ENCODE measurements at places on chromosomes 1 and 21.

GRCh38 chr1:68128157-68128556, 77.7 kb upstream of the DIRAS3 start:
- no peak for DNase-seq

- no peak for DNase-seq
These were observed 132.4 kb downstream of the EDEM3 start for GRCh38 chr1:184622136-184622823.

DNA sequence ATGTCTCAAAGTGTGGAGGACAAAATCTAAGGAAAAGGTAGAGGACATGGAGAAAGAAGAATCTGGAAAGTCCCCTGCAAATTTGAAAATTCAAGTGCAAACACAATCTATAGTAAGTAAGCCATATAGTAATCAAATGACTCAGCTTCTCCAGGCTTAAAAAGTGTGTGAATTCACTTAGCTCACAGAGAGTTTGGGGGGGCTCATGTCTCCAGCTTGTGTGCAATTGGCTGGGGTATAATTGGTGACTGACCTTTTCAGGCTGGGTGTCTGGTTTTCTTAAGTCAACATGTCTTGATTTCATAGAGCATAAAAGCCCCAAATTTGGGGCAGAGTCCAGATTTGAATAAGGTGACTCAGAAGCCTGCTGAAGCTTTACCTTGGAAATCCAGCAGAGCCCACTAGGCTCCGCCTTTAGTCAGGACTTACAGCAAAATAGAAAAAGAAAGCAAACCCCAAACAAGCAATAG, 8.6 kb downstream of the CLDN14 start:
- DNase-seq, result no peak

GRCh38 chr1:223087291-223088255, 55.5 kb downstream of the TLR5 start:
- DNase-seq, result no peak

DNA sequence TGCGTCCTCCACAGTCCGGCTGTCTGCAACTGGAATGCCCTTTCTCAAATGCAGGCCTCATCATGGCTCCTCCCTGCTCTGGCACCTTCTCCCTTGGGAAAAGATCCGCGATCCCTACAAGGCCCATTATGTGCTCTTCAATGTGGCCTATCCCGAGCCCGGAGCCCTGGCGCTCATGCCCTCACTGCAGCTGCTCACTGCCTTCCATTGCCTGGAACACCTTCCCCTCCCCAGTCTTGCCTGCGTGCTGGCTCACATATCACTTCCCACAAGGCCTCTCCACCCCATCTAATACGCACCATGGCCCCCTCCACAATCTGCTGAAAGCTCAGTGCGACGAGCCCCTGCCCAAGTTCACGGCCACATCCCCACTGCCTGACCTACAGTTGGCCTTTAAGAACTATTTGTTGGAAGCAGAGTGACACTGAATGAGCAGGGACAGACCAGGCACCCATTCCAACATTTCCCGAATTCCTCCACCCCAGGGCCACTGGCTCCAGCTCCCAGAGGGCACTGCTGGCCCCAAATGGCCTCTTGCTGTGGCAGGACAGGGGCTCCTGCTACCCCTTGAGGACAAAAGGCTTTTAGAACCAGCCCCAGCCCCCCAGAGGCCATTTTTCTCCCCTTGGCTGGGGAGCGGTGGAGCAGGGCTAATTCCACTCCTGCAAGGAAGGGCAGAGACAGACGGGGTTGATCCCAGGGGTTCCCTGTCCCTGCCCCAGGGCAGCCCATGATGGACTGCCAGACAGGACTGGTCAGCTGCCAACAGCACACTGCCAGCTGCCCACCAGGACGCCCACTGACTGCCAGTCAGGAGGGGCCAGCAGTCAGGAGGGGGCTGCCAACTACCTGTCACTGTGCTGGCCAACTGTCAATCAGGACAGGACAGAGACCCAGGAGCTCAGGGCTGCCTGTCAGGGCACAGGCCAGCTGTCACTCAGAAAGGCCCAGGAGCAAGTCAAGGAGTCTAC, 64.8 kb downstream of the DHRS3 start:
- DNase-seq, result no peak

DNA sequence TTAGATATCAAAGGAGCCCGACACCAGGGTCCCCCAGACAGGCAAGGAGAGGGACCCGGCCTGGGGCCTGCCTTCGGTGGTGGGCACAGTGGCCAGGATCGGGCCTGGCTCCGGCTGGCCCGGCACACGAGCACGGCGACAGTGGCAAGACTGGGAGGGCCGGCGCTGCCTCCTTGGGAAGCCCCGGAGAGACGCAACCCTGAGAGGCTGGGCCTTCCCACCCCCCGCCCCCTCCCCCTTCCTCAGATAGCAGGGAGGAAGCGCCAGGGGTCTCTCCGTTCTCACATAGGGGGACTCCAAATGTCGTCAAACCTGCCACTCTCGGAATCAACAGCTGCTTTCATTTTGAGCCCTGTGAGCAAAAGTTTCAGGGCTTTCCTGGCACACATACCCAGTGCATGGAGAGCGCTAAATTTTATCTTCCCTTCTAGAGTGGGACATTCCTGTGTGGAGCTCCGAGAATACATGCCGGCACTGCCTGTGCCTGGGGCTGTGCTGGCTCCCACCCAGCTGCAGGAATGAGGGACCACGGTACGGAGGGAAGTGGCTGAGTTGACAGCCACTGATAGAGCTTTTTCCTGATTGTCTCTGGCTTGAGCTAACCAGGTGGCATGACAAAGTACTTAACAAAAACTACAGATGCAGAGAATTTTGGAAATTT, 62.4 kb downstream of the CD247 start:
- DNase-seq, result no peak

All from activated T-helper 1 cell treated with anti-CD3 and anti-CD28 coated beads, Interleukin-2, amount 50 U/mL, for 16 hours (primary cell).